H9 (cell line): ENCODE measurements at places on chromosomes 4 and X. TPM values are rescaled to one million over a fixed set of nuclear protein-coding genes. Genes with fewer than 3 reads are reported as not detected.

- peak; percentile 42 for DNase-seq
Measured at GRCh38 chr4:168153596-168154440, 61.5 kb downstream of the ANXA10 start.

CSAG2 gene
- total RNA-seq: not detected in 2 replicates

CLGN gene
- 2.9 and 3.2 TPM in 2 replicates for total RNA-seq

DNA sequence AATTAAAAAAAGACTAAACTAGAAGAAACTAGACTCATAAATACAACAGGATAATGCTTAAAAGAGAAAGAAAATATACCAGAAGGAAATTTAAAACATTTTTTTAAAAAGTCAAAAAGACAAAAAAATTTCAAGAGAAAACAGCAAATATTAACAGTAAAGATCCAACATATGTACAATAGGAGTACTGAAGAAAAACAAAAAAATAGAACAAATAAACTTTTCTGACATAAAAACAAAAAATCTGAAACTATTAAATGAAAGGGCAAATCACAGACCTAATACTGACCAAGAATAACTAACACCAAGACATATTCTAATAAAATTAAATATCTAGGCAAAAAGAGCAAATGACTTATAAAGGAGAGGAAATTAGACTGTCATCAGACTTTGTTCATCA is 11.5 kb downstream of the DNAJB14 start:
- no peak for DNase-seq

CPZ gene
- total RNA-seq: 36.4 and 37.3 TPM in 2 replicates

DNA sequence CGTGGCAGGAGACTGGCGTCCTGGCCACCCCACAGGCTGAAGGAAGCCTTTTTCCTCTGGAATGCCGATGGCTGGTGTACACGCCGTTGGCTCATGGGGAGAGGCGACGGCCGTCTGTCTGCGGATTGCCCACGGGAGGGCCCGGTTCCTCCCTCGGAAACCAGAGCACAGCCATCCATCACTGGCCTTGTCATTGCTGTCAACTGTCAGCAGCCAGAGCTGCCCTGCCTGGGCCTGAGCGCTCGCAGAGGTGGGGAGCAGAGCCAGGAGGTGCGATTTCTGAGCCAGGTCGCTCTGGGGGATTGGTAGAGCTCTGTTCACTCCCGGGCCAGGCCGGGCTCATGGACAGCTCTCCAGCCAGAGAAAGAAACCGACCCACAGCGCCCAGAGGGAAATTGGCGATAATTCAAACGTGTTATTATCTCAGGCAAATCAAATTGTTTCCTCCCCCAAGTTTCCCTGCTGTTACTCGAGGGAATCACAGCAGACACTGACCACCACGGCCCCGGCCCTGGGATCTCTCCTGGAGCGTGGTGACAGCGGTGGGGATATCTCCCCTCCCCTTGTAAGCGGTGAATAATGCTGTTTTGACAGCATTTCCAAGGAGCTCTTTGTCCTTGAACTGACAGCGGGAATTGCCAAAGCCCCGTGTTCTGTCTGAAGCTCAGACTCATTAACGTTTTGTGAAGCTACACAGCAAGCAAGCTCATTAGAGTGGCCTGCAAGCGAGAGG is 220.9 kb upstream of the PSAPL1 start:
- no peak for DNase-seq

PRR32 gene
- not detected in 2 replicates for total RNA-seq

DNA sequence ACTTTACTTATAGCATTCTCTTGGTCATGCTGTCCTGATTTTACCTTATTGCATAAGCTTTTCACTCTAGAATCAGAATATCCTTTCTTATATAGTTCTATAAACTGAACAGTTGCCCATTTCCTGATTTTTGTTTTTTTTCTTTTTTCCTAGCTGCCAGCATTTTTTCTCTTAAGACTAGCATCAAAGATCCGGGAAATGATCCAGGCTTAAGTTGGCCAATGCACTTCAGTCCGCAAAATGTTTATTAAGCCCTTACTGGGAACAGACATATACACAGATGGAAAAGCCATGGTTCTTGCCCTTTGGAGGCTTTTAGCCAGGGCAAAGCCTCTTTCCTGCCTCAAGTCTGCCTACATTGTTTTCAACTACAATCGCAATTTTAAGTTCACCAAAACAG is 10.1 kb upstream of the BMP2K start:
- DNase-seq: no peak

DNA sequence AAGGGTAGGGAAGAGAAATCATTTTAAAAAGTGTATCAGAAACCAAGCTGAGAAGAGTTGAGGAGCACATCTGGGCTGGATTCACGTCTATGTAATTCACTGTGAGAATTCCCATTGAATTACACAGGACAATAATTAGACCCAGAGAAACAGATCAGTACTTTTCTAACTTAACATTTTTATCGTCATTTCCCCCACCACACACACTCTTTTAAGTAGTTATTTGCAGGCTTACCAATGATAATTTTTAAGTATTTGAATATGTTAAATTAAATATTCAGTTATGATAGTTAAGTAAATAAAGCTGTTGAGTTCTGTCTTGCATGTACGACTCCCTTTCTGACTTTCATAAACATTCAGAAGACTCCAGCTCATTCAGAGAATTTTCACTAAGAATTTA is 165.4 kb upstream of the PITX2 start:
- DNase-seq: no peak

DNA sequence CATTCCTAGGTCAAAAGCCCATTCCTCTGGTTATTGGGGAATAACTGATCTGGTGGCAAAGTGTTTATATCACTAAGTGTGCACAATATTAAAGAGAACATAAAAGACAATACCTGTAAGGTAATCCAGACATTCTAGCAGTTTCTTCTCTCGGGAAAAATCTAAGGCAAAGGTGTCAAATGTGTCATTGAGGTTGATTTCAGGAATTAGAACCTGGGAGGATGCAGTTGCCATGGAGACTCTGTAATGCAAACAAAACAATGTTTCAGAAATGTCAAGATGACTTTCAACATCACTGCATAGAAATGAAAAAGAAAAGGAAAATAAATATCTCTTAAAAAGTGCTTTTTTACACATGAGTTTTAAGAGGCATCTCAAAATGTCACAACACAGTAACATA is 145.9 kb downstream of the MID1 start:
- DNase-seq: no peak

- no peak for DNase-seq
Measured at GRCh38 chr4:13484749-13485221, 645 bp upstream of the RAB28 start.

SPIN2B gene
- 15.0 and 15.5 TPM in 2 replicates for total RNA-seq

DNA sequence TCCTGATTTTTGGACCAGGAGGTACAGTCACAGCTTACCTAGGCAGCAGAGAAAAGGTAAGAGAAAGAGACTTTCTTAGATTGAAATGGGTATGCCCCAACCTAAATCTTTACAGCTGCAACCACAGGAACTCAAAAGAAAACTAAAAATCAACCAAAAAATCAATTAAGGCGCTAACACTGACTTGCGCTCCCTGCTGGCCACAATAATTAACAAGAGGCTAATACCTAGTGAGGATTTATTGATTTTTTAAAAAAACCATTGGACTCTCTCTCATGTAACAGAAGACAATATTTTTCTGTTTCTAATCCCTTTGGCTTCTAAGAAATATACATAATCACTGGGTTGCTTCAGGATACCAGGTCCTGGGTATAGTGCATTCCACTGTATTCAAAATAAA is 153.9 kb upstream of the TENM3 start:
- no peak for DNase-seq

DNA sequence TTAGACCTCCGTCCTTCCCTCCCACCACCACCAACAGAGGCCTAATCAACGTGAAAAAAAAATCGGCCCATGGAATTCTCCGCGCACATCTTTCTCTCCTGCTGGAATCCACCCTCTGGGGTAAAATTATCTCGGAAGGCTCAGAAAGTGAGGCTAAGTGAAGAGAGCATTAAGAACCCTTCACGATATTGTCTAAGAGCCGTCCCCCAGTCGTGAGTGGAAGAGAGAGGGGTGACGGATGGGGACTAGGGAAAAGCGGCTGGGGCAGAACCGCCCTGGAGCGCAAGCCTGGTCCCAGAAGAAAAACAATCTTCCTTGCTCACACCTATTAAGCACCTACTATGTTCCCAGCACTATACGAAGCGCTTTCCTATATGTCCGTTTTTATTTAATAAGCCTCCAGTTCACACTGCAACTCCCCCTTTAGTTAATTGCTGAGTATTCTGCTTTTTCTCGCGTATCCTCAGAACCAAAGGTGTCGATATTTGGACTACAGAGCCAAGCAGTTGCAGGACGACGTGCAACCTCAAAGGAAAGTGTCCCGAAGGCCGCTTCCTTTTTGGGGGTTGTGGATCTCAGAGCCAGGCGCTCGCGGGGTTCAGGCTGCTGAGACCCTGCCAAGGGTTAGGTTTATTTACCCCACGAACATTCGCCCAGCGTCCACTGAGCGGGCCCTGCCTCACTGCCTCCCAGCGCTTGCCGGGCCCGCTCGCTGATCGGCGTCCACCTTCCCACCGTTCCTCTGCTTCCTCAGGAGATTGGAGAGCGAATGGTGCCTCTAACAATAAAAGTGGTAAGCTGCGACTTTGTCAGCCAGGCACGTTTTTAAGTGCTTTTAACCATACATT is 889 bp downstream of the MGARP start:
- DNase-seq: peak; percentile 38

DNA sequence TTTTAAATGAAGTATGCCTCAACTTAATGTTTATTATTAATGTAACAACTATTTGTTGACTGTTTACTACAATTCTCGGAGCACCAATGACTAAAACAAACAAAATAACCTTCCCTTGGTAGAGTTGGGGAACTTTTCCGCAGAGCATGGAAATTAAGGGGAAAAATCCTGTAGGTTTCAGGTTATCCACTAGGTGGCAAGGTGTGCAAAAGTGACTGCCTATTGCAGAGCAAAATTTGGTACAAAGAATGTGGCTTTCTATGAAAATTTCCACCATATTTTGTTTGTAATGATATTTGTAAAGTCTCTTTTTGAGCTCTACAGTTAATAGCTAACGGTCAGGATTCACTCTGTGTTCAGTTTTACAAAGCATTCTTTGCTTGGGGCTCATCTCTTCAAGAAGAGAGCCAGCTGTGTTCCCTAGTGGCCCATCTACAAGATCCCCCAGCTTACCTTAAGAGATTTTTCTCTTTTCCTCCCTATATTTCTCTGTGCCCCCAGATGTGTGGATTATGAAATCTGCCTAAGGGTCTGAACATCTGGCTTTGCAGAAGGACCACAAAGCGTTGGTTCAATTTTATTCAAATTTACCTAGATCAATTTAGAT is 61.1 kb downstream of the FBXO8 start:
- DNase-seq: no peak

ARFIP1 gene
- 29.3 and 30.8 TPM in 2 replicates for total RNA-seq

GRCh38 chr4:45079616-45080015 is 353.3 kb upstream of the GNPDA2 start:
- DNase-seq: no peak

GRCh38 chr4:3257556-3258482 is 8.9 kb downstream of the MSANTD1 start:
- DNase-seq: peak; percentile 24

- no peak for DNase-seq
Measured at GRCh38 chr4:41633321-41633720, 95.4 kb downstream of the LIMCH1 start.

GRCh38 chr4:67770422-67770821 is 16.2 kb upstream of the GNRHR start:
- no peak for DNase-seq

CLTRN gene
- 1.7 and 1.8 TPM in 2 replicates for total RNA-seq

DNA sequence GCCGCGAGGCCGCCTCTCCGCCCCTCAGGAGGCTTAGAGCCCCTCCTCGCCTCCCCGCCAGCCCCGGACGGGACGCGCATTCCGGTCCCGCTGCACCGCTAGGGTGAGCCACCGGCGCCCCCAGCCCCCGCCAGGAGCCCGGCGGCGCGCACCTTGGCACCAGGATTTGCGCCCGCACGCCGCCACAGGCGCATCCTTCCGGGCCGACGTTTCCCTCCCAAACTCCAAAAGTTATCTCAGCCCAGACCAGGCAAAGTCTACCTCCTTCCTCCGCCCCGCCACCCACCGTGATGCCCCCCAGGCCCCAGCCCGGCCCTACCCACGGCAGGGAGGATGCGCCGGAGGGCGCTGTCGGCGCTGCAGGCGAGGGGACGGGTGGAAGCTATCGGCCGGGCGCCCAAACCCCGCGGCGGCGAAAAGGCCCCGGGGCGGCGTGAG is 538 bp downstream of the SCML2 start:
- peak; percentile 54 for DNase-seq

GRCh38 chr4:3493720-3494461 is 30.8 kb downstream of the DOK7 start:
- no peak for DNase-seq

CTAG1B gene
- not detected in 2 replicates for total RNA-seq

- no peak for DNase-seq
Measured at GRCh38 chr4:184722798-184723197, 11.1 kb downstream of the CENPU start.

DNA sequence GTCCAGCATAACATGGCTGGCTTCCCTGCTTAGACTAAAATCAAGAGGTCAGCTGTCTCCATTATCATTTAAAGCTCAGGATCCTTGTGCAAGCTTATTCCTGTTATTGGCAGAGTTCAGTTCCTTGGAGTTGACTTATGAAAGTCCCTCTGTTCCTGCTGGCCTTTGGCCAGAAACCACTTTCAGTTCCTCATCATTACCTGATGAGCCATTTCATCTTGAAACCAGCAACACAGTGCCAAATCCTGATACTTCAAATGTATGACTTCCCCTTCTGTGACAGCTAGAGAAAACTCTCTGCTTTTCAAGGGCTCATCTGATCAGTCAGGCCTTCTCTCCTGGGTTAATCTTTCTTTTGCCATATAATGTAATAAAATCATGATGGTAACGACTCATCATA is 110.6 kb upstream of the FSTL5 start:
- DNase-seq: no peak

MND1 gene
- 20.5 and 21.0 TPM in 2 replicates for total RNA-seq

- no peak for DNase-seq
Measured at GRCh38 chr4:147139455-147140198, 194.0 kb upstream of the TTC29 start.

DNA sequence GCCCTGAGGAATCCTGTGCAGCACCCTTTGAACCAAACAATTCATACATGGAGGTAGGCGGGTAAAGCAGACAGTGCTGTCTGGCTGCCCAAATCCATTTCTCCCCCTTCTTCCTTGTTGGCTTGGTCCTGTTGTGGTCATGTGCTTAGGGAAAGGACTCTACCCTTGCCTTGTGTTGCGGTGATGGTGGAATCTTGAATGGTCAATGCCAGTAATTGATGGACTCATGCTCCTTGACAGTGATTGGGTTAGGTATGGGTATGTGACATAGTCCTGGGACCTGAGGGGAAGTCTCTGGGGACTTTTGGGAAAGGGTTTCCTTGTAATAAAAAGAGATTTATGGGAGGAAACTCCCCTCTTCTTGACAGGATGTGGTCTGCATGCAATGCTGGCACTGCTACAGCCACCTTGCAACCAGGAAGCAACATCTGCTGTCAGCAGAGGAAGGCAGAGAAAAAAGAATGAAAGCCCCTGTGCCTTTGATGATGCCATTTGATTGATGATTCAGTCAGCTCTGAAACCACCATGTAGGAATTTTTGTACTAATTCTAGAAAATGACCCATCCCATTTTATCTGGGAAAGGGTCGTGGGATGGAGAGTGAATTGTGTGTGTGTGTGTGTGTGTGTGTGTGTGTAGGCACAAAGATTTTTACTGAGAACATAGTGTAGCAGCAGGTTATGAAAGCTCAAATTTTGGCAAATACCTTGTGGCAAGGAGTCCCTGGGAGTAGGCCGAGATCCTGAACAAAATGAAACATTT is 30.0 kb upstream of the HUWE1 start:
- no peak for DNase-seq

GRCh38 chrX:49809891-49810632 is 19.0 kb upstream of the PAGE4 start:
- DNase-seq: no peak

- no peak for DNase-seq
Measured at GRCh38 chr4:70187216-70187615, 8.3 kb upstream of the ODAM start.

- no peak for DNase-seq
Measured at GRCh38 chrX:27910412-27910811, 70.8 kb downstream of the DCAF8L1 start.
